ELR (cell line): ENCODE measurements at places on chromosomes 1 and 21.

- peak; percentile 52 for DNase-seq
Measured at GRCh38 chr1:58773406-58773840, 10.4 kb downstream of the JUN start.

DNA sequence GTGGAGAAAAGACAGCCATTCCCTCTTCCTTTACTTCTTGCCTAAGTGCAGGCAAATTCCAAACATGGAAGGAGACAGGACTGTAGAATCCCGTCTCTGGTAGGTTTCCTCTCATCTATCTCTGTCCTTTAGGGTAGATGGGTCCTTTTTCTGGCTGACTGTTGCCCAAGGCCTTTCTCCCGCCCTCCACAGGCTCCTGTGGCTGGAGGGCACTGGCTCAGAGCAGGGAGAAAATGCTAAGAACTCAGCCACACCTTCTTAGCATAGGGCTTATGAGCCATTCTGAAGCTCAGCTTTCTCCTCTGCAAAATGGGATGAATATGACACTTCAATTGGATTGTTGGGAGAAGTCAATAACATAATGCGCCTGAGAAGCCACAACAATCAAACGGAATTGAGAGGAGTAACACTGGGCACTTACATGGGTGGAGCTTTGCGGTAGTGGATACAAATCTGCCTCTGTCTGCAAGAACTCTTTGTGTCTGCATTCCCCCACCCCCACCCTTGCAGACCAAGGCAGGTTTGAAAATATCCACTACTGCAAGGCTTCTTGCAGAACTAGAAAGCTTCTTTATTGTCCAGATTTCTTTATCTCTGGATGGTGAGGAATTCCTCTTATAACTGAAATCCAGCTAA, 94.7 kb downstream of the CSMD2 start:
- DNase-seq: no peak

- DNase-seq: peak; percentile 46
Measured at GRCh38 chr1:150529017-150529416, 13.5 kb downstream of the FALEC start.

GRCh38 chr1:234603221-234604204, 6.5 kb downstream of the IRF2BP2 start:
- DNase-seq: peak; percentile 67

DNA sequence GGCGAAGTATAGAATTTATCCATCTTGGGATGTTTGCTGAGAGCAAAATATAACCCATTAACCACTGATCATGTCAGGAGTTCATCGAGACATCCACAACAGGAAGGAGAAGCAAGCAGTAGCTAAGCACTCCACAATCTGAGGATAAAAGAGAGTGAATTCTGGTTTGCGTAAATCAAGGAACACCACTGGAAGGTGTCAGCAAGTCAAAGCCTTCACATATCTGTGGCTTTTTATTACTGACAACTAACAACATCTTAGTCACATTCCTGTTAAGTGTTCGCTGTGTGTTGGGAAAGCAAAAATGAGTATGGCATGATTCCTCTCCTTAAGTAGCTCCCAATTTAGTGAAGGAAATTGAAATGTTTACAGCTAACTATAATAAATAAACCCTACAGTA, 44.5 kb upstream of the DARS2 start:
- DNase-seq: no peak

GRCh38 chr1:222057162-222057561, 315.3 kb upstream of the DUSP10 start:
- DNase-seq: no peak
